Vagina (tissue), 2 donors: ENCODE measurements at places on chromosomes 1 and 21.

DNA sequence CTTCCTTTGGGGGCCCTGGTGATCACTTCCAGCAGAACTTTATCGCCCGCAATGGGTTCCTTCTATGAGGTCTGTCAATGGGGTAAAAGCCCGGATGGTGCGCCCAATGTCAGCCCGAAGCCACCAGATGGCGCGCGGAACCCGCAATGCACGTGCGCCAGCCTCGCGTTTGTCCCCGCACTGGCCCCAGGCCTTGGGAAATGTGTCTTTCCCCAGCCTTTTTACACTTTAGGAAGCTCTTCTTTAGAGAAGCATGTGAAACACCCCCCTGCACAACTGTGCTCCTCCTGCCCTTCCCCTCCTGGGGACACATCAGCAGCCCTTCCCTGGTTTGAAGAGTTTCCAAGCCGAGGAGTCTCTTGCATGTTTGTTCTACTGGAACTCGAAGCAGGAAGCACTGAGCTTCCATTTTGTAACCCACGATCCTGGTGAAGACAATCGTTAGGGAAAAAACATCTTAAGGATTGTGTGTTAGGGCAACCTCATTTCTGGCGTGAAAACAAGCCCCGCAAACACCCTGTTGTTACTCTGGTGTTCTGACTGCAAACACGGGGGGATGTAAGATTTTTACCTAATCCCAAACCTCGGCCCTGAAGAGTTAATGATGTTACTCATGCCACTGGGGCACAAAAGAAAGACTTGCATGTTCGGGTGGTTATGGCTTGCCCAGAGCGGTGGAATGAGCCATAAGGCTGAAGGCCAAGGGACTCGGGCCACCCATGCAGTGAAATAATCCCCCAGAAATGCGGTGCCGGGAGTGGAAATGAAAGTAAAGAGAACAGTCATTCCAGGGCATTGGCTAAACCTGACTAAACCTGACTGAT is 20.4 kb upstream of the TARBP1 start:
- peak; percentile 97 for DNase-seq
- H3K27ac ChIP-seq: peak overlapping the region; percentile 90
- H3K36me3 ChIP-seq: no peaks in the 10 kb centered on the region
- no peaks in the 10 kb centered on the region for H3K27me3 ChIP-seq
- peak overlapping the region; percentile 22 for H3K4me3 ChIP-seq

GRCh38 chr1:116855773-116856201 is 53.9 kb upstream of the PTGFRN start:
- H3K27me3 ChIP-seq: no peaks in the 10 kb centered on the region
- no peaks in the 10 kb centered on the region for H3K36me3 ChIP-seq
- no peak for DNase-seq
- peak overlapping the region; percentile 8 for H3K27ac ChIP-seq

DNA sequence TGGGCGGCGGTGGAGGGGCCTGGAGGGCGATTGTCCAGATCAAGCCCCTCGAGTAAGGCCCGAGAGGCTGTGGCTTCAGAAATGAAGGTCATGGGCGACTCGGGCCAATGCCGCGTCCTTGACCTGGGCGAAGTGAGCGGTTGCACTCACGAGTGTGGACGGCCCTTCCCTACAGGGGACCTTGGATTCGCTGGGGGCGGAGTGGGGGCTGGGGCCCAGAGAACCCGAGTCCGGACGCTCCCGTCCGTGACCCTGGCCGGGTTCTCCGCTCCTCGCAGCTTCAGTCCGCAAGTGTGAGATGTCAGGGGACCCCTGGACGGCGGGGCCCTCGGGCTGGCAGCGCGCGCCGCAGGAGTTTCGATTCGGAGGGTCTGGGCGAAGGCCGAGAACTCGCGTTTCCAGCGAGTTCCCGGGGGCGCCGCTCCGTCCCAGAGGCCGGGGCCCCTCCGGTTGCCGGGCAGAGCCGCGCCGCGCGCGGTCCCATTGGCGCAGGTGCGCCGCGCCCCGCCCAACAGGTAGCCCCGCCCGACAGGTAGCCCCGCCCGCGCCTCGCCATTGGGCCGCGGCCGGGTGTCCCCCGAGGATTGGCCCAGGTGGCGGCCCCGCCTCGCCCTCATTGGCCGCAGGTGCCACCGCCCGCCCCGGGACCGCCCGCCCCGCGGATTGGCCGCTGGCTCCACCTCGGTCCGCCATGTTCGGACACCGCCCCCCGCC is at the start of gene PRKCZ:
Gene PRKCZ, plus strand, starts transcription at position 694 of the 714 bp plus-strand sequence. CDS start 220 bp downstream, outside the sequence.
- H3K4me1 ChIP-seq: peaks cover 38% of the 10 kb centered on the region
- no peaks in the 10 kb centered on the region for H3K36me3 ChIP-seq
- peak within 1 kb of the TSS; percentile 56 for H3K4me3 ChIP-seq
- H3K27me3 ChIP-seq: no peaks in the 10 kb centered on the region

DNA sequence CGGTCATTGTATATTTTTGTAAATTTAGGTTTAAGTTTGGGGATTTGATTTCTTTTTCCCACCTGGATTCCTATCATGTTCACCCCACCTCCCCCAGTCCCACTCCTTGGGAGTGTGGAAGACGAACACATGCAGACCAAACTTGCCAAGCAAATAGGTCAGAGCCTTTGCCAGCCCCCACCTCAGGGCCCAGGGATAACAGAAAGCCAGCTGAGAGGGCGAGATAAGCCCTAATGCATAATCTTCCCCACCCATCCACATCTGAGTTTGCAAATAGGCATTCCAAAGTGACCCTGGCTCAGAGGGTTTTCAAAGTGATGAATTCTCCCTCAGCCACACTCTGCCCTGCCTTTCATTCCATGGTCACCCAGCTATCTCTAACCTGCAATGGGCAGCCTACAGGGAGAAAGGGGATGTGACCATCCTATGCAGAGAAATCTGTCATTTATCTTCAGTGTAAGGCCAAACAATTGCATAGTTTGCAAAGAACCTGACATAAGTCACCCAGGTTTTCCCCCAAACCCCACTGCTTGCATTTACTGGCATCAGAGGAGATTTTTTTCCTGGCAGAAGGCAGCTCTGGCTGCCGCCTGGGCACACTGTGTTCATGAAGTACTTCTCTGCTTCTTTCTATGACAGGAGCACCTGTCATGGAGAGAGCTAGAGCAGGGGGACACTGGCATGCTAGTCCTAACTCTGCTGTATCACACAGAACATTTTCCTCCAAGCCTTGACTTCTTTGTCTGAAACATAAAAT is 69.0 kb upstream of the NFIA start:
- H3K27ac ChIP-seq: no peak overlapping the region
- no peaks in the 10 kb centered on the region for H3K36me3 ChIP-seq
- no peak for DNase-seq

DNA sequence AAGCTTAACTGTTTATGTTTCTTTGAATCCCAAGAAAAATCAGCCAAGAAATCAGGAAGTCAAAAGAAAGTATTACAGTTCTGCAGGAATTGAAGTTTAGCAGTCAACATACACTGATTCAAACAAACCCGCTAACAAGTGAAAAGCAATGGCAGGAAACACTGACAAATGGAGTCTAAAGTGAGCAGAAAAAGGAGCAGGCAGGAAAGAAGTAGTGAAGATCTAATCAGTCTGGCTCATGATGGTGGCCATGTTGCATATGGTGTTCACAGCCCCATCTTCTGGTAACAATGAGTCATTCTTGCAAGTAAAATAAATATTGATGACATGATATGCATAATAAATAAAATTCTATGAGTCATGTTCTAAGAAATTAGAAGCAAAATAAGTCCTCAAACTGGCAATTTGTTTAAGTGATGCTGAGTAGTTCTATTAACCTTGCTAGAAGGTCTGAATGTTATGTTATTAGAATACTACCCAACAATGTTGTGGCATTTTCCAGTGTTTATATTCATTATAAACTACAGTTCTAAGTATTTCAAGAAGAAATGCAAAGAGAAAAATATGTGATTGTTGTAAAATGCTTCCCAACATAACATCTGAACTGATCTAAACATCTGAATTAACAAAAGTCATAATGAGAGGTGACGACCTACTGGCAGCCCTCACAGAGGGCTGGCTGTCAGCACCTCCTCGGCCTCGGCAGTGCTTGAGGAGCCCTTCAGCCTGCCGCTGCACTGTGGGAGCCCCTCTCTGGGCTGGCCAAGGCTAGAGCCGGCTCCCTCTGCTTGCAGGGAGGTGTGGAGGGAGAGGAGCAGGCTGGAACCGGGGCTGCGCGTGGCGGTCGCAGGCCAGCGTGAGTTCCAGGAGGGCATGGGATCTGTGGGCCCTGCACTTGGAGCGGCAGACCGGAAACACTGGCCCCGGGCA is 5.7 kb upstream of the ACBD6 start:
- no peaks in the 10 kb centered on the region for H3K27me3 ChIP-seq
- no peak for DNase-seq
- H3K4me3 ChIP-seq: no peak overlapping the region
- no peaks in the 10 kb centered on the region for H3K4me1 ChIP-seq
- H3K27ac ChIP-seq: no peak overlapping the region
- H3K36me3 ChIP-seq: no peaks in the 10 kb centered on the region

- H3K36me3 ChIP-seq: no peaks in the 10 kb centered on the region
- no peak for DNase-seq
- H3K4me3 ChIP-seq: no peak overlapping the region
Measured at GRCh38 chr1:159307346-159308020, 5.3 kb downstream of the FCER1A start.

GRCh38 chr1:12180315-12180714 is 13.5 kb downstream of the TNFRSF1B start:
- DNase-seq: no peak
- H3K4me1 ChIP-seq: peaks cover 94% of the 10 kb centered on the region
- no peaks in the 10 kb centered on the region for H3K36me3 ChIP-seq
- H3K4me3 ChIP-seq: no peak overlapping the region
- no peaks in the 10 kb centered on the region for H3K27me3 ChIP-seq

DNA sequence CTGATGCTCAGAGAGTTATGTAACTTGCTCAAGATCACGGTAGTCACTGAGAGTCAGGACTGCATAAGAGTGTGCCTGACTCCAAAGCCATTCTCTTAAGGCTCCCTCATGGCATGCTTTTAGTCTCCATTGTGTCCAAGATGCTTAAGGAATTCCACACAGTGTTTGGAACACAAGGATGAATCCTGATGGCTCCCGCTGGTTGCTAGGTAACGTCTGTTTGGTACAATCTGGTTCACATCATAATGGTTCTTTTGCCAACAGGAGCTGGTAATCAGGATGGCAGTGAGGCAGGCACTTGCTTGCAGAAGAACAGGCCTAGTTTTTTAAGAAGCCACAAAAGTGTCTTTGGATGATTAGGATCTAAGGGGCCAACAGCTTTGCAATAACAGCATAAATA is 436.5 kb upstream of the DAB1 start:
- H3K4me1 ChIP-seq: no peaks in the 10 kb centered on the region
- DNase-seq: no peak
- no peak overlapping the region for H3K27ac ChIP-seq
- no peaks in the 10 kb centered on the region for H3K36me3 ChIP-seq

GRCh38 chr1:187336441-187337168 is 507.9 kb downstream of the PLA2G4A start:
- H3K27me3 ChIP-seq: no peaks in the 10 kb centered on the region
- H3K4me1 ChIP-seq: no peaks in the 10 kb centered on the region
- H3K36me3 ChIP-seq: no peaks in the 10 kb centered on the region
- no peak overlapping the region for H3K27ac ChIP-seq
- no peak overlapping the region for H3K4me3 ChIP-seq

GRCh38 chr1:168697356-168698126 is 31.5 kb downstream of the DPT start:
- H3K4me1 ChIP-seq: no peaks in the 10 kb centered on the region
- H3K27me3 ChIP-seq: no peaks in the 10 kb centered on the region
- no peak overlapping the region for H3K27ac ChIP-seq
- no peak for DNase-seq
- no peaks in the 10 kb centered on the region for H3K36me3 ChIP-seq
- no peak overlapping the region for H3K4me3 ChIP-seq

DNA sequence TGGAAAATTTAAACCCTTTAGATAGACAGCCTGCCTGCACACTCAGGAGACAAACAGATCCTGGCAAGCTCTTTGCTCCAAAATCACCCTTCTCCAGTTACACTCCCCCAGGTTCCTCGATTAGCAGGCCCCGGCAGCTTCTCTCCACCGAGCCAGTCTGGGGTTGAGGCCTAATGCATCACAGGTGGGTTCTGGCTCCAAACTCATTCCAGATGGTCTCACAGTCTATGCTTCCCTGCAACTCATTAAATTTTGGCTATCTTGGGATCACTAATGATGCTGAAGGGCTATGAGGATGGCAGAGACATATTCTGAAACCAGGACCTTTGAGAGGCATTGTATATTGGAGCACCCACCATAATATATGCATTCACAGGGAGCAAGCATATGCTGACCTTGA is 559.8 kb upstream of the USP24 start:
- H3K36me3 ChIP-seq: no peaks in the 10 kb centered on the region
- H3K27ac ChIP-seq: no peak overlapping the region
- H3K4me3 ChIP-seq: no peak overlapping the region
- H3K4me1 ChIP-seq: no peaks in the 10 kb centered on the region

DNA sequence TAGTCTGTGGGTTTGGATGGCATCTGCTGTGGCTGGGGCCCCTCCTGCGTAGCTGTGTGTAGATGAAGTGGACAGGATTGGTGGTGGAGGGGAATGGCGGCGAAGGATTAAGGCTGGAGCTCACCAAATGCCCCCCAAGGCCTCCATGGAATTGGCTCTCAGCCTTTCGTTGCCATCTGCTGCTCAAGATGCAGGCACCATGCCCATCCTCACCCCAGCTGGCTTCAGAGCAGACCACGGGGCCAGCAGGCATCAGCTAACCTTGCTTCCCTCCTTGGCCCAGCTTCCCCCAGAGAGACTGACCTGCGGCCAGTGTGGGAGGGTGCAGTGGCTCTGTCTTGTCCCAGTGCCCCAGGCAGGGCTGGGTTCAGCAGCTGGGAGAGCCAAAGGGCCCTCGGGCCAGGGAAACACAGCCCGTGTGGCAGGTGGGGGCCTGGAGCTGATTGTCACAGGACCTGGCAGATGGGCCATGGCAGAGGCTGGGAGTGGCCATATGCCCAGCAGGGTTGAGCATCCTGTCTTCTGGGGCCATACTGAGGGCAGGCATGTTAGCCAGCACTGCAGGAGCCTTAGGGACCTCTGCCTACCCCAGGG is 66.8 kb upstream of the ACTL8 start:
- no peak overlapping the region for H3K4me3 ChIP-seq
- H3K36me3 ChIP-seq: peaks cover 24% of the 10 kb centered on the region
- H3K27me3 ChIP-seq: no peaks in the 10 kb centered on the region
- DNase-seq: no peak
- no peak overlapping the region for H3K27ac ChIP-seq

GRCh38 chr1:1204425-1204920 is 1.9 kb downstream of the TNFRSF18 start:
- H3K27me3 ChIP-seq: no peaks in the 10 kb centered on the region
- DNase-seq: no peak
- H3K36me3 ChIP-seq: no peaks in the 10 kb centered on the region
- H3K4me3 ChIP-seq: no peak overlapping the region
- H3K4me1 ChIP-seq: peaks cover 53% of the 10 kb centered on the region
- no peak overlapping the region for H3K27ac ChIP-seq

- peaks cover 6% of the 10 kb centered on the region for H3K4me1 ChIP-seq
- H3K36me3 ChIP-seq: no peaks in the 10 kb centered on the region
- no peaks in the 10 kb centered on the region for H3K27me3 ChIP-seq
- H3K4me3 ChIP-seq: no peak overlapping the region
Measured at GRCh38 chr1:67888216-67889106, 55.2 kb upstream of the GNG12 start.
